Stimulated activated CD8-positive, alpha-beta memory T cell treated with anti-CD3 and anti-CD28 coated beads, Interleukin-4, amount 100 ng/mL, for 1 hour (primary cell): ENCODE measurements at places on chromosomes 13 and 19.

GRCh38 chr19:51131780-51132680 is 7.3 kb downstream of the SIGLEC9 start:
- DNase-seq, result no peak

GRCh38 chr13:20940083-20940482 is 37.5 kb upstream of the XPO4 start:
- no peak for DNase-seq

GRCh38 chr13:98478189-98479129 is 98.4 kb downstream of the STK24 start:
- no peak for DNase-seq

DNA sequence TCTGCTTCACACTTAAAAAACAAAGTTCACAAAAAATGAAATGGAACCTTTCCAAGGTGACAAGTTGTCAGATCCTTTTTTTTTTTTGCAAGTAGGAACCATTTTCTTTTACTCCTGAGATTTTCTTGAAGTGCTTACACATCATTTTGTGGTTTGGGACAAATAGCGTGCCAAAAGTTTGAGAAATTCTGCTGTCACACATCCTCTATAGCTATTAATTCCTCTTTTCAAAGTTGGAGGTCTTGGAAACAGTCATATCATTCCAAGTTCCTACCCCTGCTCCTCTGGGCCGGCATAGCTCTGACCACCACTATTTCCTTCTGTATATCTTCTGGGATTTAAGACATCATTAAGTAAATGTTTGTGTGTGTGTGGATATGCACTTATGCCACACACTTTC is 421.6 kb upstream of the SLC10A2 start:
- no peak for DNase-seq

DNA sequence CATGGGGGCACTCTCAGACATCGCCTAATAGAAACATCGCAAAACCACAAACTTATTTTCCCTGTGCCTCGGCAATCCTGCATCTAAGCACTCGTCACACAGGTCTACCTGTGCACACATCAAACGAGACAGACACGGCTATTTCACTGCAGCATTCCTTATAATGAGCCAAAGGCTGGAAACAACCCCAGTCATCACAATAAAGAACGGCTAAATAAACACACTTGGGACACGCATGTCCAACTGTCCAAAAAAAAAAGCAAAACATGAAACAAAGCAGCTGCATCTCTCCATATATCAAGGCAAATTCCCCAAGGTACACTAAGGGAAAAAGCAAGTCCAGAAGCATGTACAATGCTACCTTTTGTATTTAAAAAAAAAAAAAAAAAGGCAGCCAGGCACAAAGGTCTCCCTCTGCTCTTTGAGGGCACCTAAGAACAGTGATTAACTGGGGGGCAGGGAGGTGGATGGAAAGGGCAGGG is 27.2 kb upstream of the CCNP start:
- DNase-seq, result no peak

GRCh38 chr13:90623318-90624011 is 724.0 kb upstream of the MIR17HG start:
- DNase-seq, result no peak

DNA sequence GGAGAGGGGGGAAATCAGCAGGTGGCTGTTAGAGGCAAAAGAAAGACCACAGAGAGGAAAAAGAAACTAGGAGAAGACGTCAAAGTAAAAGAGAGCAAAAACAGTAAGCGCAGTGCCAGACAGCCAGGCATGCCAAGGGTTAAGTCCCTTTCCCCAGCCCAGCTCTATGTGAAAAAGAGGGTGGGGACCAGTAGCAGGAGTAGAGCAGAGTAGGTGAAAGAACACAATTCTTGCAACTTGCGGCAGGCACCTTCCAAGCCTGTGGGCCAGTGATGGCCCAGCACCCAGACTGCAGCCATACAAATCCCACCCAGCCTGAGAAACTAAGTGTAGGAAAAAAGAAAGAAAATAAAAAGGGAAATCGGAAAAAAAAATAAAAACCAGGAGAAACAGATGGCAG is 64.2 kb upstream of the ZNF85 start:
- no peak for DNase-seq

DNA sequence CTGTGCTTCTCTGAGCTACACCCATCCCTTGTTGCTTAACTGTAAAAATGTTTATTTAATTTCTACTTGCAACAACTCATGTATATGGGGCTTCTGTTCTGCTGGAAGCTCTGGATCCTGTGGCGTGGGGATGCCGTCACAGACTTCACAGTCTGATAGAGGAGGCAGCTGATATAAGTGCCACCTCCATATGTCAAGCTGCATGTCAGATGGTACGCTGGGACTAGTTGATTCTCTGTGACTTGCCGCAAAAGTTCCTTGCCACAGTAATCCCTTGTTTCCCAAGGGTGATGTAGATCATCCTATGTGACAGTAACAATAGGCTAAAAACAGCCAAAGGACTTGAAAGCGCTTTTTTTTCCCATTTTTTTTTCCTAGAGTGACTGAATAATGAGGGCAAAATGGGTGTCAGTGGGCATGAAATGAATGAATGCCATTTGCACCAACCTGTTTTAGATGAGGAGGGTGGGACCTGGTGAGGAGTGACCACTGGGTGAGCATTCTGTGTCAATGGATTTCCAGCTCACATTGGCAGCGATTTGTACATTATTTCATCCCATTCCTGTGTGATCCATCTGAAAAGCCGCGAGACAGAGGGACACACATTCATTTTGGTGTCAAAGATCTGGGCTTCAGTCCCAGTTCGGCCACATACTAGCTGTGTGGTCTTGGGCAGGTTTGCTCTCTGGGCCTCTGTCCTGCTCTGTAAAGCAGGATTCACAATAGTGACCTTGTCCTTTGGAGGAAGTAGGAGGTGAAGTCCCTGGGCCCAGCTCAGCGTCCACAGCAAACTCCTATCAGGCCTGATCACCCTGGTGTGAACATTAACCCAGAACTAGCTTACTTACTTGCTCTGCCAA is 88.9 kb upstream of the RNF113B start:
- DNase-seq, result no peak

DNA sequence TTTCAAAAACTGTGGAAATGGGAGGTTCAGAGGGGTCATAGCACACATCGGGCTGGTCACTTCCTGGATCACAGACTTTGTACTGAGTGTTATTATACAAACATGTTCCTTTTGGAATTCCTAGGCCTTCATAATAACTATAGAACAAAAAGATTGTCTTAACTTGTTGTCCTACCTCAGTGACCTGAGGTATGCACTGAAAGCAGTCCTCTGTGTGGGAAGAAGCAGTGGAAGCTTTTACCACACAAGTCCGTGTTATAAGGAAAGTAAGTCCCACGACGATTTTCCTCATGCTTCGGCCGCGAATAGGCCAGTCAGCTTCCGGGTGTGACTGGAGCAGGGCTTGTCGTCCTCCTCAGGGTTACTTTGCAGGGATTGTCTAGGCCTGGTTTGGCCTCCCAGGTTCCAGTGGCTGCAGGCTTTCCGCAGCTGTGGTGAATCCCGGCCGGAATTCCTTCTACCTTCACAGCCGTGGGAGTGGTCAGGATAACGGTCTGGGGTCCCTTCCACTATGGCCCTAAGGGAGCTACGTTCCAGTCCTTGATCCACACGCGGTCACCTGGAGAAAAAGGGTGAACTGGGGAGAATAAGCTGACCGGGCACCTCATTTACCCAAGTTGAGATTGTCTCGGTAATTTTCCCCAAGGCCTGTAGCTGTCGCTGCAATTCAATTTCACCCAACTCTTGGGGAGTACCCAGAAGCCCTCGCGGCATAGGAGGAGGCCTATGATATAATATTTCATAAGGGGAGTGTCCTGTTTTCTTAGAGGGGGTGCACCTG is 16.0 kb downstream of the NAPSA start:
- no peak for DNase-seq

DNA sequence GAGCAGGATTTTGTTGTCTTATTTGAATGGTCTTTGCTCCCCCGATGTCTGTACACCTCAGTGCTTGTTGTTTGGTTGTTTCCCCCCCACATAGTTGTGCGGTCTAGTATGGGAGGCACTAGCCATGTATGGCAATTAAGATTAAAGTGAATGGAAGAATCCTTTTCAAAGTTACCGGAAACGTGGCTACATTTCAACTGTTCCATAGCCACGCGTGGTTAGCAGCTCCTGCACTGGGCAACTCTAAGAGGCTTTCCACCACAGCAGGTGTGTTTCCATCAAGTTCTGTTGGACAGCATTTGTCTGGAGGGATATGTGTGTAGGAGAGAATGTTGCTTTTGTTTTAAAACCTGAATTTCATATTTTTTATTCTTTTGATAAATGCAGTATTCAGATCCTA is 247.3 kb downstream of the GGACT start:
- DNase-seq, result no peak

GRCh38 chr19:23436318-23436717 is 41.0 kb upstream of the ZNF91 start:
- DNase-seq, result no peak

GRCh38 chr13:28851422-28851821 is 31.3 kb downstream of the MTUS2 start:
- no peak for DNase-seq

DNA sequence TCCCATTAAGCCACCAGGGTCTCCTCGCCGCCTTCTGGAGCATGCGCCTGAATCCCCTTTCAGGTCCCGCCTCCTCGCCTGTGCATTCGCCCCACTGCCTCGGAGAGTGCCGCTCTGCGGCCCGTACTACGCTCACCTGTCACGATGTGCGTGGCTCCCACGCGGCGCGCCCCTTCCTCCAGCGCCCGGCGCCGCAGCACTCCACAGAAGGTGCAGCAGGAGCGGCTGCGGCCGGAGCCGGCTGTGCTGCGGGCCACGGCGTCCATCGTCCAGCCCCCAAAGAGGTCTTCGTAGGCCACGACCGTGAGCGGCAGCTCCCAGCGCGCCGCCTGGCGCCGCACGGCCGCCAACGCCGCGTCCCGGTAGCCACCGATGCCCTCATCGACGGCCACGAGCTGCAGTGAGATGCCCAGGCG is 4.3 kb downstream of the CTU1 start:
- no peak for DNase-seq

DNA sequence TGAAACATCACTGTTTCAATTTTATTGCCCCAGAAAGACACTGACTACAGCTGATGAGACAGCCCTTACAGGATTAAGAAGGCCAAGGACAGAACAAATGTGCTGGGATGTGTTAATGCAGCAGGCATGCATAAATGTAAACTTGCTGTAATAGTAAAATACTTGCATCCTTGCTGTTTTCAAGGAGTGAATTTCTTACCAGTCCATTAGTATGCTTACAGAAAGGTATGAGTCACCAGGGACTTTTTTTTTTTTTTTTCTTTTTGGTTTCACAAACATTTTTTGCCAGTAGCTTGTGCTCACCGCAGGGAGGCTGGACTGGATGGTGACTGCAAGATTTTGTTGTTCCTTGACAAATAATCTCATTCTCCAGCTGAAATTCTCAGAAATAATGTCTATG is 55.1 kb downstream of the GPR180 start:
- DNase-seq, result no peak

GRCh38 chr19:51511353-51511752 is 9.8 kb upstream of the SIGLEC12 start:
- no peak for DNase-seq

DNA sequence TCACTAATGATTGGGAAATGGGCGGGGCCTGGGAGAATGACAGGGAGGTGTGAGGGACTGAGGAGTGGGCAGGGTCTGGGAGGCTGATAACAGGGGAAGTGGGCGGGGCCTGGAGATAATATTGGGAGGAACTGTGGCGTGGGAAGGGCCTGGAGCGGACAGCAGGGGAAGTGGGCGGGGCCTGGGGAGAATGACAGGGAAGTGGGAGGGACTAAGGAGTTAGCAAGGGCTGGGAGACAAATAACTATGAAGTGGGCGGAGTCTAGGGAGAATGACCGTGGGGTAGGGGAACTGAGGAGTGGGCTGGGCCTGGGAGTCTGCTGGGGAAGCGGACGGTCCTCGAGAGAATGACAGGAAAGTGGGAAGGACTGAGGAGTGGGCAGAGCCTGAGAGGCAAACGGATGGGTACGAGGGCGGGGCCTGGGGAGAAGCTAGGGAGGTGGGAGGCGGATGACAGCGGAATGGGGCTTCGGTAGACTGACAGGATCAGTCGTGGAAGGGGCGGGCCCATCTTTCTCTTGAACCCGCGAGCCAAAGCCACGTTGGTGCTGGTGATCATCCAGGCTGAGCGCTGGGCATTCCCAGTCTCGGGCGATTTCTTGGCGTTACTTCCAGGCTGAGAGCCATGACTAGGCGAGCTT is 14.0 kb upstream of the TUBB4A start:
- peak; percentile 45 for DNase-seq

GRCh38 chr13:33112766-33113165 is 96.5 kb downstream of the KL start:
- no peak for DNase-seq

DNA sequence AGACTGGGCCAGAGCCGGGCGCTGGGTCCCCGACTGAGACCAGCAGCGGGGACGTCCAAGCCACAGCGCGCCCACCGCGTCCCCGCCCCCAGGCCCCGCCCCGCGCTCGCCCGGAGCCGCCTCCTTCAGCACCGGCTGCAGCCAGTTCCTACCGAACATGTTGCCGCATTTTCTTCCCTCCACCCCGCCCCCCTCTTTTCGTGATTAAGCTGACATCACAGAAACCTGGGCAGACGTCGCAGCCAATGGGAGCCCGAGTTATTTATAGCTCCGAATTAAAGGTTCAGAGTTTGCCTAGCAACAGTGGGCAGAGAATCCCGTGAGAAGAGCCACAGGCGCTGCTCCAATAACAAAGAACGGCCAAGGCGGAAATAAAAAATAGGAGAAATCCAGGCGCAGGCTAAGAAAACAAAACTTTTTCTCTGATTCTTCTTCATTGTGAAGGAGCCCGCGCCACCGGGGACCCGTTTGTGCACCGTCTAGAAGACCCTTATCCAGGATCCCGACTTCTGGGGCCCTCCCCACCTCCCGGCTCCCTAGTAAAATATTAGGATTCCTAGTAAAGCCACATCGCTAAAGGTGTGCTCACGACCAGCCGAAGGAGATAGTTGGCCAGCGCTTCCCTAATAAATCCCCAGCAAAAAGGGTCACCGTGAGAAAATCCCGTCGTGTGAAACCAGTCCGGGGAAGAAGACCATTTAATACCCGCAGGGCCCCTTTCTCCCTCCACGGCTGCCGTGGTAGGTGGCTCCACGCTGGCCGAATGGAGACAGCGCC is 61.7 kb downstream of the SERP2 start:
- DNase-seq, result peak; percentile 70

- DNase-seq, result no peak
Observed at GRCh38 chr13:30877335-30877734, 28.7 kb upstream of the MEDAG start.

- DNase-seq, result no peak
Observed at GRCh38 chr19:14553042-14553938, 18.6 kb downstream of the NDUFB7 start.
